Suppressor macrophage treated with lipopolysaccharide for 1 hour (primary cell): ENCODE measurements at places on chromosomes 2 and 18.

GRCh38 chr2:69188182-69188900, 175.4 kb downstream of the ANTXR1 start:
- DNase-seq: no peak

- no peak for DNase-seq
These were observed 39.2 kb upstream of the GNAL start for GRCh38 chr18:11649839-11650238.

DNA sequence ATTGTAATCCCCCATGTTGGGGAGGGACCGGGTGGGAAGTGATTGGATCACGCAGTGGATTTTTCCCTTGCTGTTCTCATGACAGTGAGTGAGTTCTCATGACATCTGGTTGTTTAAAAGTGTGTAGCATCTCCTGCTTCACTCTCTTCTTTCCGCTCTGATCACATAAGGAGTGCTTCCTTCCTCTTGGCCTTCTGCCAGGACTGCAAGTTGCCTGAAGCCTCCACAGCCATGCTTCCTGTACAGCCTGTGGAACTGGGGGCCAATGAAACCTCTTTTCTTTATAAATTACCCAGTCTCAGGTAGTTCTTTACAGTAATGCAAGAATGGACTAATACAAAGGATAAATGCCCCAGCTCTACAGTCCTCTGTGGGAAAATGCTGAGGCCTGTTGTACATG, 437.5 kb upstream of the NXPH2 start:
- DNase-seq: no peak

DNA sequence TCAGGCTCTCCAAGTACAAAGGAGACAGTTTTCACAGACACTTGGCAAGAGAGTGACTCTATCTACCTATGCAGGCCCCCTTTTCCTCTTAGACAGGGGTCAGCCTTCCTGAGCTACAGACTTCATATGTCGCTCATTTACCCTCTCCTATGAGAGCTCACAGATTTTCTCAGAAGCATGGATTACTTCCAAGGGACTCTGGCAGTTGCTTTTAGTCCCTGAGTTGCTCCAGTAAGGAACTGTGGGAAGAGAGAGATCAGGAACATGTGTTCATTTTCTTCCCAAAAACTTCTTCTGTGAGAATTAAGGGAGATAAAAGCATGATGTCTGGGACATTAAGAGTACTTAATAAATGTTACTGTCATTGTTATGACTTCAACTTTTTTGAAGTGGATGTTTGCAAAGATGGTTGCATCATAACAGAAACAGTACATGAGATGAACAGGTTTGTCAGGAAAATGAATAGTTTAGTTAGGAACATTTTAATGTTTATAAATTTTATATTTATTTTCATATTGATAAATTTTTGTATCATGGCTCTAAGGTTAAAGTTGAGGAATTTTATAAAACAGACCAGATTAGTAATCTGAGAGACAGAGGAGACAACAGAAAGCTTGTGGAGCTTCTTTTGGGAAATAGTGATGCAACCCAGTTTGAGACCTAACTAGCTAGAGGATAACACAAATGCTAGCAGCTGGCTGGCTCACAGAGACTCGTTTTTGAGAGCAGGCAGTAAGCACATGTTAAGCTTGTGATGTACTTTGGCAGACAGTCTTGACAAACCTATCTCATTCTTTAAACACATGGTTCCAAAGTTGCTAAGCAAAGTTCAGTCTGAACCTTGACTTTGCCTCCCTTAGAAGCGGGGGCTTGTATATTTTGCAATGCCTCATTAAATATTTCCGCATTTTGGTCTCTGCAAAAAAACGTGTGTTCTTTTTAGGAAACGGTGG, 21.7 kb upstream of the UGP2 start:
- DNase-seq: peak; percentile 14

DNA sequence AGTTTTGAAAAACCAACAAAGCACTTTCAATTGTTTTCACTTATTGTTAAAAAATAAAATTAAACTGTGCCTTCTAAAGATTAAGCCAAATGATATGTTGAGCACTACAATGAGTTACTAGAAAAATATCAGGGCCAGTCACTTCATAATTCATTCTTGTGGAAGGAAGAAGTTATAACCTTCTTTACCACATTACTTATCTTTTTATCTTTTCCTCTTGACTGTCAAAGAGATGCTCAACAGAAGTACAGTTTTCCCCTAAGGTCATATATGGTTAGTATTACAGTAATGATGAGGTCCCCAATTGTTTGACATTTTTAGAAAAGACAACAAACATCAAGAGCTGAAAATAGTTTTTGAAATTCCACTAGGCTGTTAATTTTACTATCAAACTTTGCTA, 9.4 kb downstream of the PELI1 start:
- DNase-seq: no peak

DNA sequence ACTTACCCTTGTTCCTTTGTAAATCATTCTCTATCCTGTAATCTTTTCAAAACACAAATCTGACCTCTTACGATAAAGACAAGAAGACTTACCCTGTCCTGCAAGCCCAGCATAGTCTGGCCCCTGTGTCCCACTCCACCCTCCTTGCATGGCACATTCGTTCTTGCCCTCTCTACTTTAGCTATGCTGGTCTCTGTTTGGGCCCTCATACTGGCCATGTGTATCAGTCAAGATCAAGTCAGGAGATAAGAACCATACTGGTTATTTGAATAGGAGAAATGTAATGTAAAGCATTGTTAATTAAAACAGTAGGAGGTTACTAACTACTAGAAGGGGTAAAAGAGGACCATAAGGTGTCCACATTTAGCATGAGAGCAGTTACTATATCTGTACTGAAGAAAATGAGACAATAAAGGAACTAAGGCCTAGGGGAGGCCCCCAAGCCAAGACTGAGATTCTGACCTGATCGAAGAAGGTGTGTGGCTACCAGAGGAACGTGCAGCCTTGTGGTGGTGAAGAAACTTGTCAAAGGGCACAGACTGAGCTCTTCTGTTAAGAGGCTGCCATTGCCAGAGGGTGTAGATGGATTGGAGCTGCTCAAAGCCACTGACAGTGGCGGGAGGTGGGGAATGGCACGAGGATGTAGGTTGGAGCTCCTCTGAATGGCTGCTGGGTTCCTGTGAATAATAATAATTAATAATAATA, 80.8 kb downstream of the KCTD18 start:
- DNase-seq: no peak

DNA sequence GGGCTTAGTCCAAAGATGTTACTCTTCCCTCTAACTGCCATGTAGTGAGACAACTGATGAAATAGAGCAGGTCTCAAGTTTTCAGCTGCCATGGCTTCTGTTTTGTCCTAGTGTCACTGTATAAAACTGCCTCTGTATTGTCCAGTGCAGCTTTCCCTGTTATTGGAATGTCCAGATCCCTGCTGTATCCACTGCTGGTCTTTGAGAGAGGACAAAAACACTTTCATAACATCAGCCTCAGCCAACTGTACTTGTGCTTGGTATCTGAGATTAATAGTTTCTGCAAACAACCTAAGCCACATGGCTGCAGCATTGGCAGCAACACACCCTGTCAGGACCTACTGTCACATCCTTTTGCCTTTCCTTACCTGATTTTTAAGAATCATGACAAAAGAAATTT, 480.2 kb downstream of the LPIN1 start:
- DNase-seq: no peak

- DNase-seq: no peak
These were observed 23.7 kb downstream of the SCN1A start for GRCh38 chr2:166104084-166104483.

GRCh38 chr2:8455236-8456150, 226.4 kb upstream of the ID2 start:
- DNase-seq: no peak

DNA sequence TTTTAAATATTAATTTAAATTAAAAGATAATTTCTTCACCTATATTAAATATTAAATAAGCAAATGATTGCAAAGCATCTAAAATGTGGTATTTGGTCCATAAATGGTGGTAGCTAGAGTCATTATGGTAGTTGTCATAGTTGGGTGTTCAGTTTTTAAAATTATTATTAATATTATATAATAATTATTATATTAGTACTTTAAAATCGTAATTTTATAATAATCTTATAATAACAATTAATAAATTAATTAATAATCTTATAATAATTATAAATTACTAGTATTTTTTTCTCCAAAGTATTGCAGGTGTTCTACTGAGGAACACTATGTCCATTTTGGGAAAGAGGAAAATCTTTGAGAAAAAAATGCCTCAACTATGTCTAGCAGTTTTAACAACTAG, 835.5 kb upstream of the GCFC2 start:
- no peak for DNase-seq

GRCh38 chr2:29766191-29766590, 155.2 kb downstream of the ALK start:
- DNase-seq: no peak

DNA sequence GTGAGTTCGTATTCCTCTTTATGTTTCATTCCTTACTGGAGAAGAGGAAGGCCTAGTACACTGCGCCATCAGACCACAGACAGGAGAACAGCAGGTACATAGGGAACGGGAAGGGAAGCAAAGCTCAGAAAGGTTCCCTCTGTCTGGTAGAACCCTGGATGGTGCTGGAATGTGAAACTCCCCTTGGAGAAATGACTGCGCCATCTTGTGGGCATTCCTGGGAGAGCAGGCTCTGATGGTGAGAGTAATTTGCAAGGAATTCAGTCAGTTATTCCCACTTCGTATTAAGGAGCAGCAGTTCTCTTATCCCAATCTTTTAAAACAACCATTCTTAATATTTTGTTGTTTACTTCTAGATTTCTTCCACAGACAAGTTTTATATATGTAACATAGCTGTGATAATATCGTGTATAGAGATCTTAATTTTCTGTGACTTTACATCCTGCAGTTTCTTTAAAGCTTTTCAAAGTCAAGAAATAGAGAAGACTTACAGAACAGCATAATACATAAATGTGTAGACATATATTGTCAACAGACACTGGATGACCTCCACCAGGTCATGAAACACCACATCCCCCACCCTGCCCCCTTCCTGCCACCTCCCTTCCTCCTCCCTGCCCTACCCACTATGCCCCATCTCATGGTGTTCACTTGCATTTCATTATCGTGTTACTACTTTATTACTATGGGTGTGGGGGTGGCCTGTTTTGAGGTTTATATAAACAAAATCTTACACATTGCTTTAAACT, 83.9 kb downstream of the ARHGEF4 start:
- peak; percentile 76 for DNase-seq

DNA sequence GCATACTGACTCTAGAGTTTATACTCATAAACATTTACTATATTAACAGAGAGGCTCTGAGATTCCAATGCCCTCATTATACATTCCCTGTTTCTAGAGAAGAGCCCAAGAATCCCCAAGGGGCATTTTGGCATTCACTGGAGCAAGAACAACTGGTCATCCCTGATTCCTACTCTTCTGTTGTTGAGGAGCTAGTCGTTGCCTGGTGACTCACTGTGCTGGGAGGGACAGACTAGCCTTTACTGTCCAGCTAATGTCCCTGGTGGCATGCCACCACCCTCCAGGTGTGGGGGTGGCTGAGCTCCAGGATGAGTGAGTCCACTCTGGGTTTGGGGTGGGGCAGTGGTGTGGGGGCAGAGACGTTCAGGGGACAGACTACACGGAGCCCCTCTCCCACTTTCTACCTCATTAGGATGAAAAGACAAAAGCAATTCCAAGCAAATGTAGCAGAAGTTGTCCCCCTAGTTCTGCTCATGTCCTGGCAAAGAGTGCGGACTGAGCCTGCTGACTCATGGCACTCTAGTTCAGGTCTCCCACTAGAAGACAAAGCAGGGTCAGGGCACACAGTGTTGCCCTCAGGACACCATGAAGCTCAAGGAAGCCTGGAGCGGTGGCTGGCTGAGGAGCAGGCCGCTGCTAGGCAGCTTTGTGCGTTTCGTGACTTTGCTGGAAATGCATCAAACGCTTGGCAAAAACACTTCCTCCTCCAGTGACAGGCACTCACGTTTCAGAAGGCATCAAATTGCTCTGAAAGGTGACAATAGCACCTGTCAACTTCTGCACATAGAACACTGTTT, 49.4 kb downstream of the RHOB start:
- DNase-seq: peak; percentile 31

DNA sequence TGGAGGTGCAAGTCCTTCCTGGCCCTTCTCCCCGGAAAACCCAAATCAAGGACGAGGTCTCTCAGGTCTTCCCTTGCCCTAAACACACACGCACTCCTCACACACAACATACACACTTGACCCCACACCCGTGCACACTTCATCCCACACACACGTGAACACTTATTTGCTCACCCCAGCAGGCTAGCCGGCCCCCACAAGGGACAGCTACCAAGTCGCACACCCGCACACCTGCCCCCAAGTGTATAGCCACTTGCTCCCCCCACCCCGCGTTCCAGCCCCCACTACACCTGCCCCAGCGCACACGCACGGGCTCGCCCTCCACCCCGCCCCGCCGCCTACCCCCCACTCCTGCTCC, 359 bp downstream of the TGFBRAP1 start:
- DNase-seq: peak; percentile 16

- DNase-seq: peak; percentile 93
These were observed 1.4 kb upstream of the CD226 start for GRCh38 chr18:69948919-69949537.

DNA sequence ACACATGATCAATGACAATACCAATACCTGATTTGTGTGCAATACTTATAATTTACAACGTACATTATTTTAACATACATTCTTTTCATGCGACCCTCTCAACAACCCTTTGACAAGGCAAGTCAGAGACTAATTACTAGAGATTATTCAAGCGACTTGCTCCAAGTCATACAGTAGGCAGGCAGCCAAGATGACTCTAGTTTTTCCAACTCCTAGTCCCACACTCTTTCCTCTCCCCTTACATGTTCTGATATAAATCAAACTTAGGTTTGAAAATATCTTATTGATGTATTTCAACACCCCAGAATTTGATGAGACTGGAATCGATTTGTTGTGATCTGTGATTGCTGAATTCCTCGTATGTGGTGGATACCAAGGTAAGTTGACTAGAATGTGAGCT, 8.0 kb upstream of the CYP27C1 start:
- DNase-seq: no peak

DNA sequence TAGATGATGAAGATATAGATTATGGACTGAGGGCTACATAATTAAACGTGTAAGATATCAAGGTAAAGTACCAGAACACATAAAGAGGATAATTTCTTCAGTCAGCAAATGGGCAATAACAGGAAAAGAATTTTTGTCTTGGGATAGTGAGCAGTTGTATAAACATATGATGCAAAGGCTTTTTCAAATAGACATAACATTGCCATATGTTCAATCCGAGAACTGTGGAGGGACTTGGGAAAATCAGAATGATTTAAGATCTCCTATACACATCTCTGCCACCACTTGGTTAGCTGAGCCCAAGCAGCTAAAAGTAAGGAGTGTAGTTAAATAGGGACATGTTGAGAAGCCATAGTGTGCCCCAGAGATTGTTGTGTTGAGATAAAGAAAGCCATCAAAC, 287.6 kb upstream of the ZNF521 start:
- no peak for DNase-seq

DNA sequence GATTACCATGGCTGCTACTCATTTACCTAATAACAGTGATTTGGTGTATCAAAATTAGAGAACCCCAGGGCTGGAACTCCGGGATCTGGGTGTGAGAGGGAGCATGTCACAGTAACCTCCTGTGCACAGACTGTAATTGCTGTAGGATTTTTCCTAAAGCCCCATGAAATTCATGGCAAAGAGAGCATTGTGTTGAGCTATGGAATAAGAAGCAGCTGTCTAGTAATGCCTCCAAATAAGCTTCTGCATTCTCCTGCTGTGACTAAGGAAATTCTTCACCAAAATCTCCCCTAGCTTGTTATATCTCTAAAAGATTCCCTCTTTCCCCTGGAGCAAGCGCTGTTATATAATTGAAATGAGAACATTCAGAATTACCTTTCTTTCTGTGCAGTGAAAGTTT, 158.1 kb upstream of the SPATS2L start:
- DNase-seq: no peak

- DNase-seq: no peak
These were observed 172.7 kb downstream of the TNS1 start for GRCh38 chr2:217830061-217830460.
